ENCODE measurements at places on chromosomes 11 and 22.

DNA sequence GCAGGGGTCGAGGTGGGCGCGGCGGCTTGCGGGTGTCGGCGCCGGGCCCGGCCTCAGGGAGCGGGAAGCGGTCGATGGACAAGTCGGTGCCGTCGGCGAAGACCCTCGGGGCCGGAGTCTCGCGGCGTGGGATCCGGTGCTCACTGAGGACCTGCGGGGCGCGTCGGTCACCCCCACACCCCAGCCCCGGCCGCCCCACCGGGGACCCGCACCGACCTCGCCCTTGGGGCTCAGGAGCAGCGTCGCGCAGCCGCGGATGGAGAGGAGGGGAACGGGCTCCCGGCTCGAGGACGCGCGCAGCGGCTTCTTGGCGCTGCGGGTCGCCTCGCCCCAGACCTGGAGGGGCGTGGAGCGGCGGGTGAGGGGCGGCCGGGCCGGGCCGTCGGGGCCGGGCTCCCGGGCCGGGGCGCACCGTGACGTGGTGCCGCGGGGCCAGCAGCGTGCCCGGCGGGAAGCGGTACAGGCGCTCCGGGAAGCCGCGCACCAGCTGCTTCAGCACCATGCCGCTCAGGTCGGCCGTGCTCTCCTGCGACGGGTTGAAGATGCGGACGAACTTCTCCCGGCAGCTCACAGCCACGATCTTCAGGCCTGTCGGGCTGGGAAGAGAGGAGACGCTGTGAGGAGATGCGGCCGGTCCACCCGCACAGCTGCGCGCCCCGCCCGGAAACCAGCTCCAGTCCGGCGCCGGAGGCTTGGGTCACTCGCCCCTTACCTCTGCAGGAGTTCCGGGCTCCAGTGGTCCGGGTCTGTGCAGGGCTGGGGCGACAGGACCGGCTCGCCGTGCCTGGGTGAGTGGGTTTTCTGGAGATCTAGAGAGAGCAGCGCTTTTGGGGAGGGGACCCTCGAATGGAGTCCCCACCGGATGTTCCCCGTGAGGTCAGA, 4.5 kb downstream of the LMNTD2 start:
- no peak for DNase-seq

DNA sequence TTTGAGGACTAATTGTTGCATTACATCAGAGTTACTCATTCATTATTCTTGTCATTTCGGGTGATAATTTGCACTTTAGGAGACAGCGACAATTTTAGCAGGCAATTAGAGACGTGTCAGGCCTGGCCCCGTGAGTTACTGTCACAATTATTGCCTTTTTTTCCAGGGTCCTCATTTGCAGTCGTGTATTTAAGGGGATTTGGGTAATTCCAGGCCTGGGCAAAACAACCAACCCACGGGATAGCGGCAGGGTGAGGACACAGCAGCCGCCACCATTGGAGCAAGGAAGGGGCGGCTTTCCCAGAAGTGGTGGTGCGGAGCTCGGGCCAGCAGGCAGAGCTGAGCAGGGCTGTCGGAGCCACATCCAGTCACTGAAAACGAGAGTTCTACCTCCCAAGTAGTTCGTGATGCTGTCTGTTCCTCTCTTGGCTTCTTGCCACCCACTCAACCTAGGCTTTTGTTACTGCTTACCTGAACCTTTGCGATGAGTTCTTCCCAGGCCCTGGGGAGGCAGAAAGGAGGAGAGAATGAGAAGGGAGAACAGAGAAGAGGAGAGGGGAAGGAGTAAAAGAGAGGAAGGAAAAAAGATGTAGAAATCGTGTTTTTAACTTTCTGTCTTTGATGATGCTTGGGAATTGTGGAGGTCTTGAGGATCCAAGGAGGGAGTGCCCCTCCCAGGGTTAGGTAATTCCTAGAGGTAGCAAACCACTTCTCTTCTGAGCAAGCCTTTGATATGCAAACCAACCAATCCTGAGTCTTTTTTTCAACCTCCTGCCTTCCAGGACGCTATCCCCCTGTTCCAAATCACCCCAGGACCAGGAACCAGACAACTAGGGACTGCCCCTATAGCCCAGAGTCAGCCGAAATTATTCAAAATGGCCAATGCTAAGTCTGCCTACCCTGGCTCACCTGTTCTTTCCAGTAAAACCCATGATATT, 236.1 kb downstream of the MIAT start:
- no peak for DNase-seq

- DNase-seq, result no peak
Measured at GRCh38 chr22:45270095-45271020, 14.4 kb upstream of the UPK3A start.

- no peak for DNase-seq
Measured at GRCh38 chr11:77146261-77147035, 18.4 kb downstream of the MYO7A start.

DNA sequence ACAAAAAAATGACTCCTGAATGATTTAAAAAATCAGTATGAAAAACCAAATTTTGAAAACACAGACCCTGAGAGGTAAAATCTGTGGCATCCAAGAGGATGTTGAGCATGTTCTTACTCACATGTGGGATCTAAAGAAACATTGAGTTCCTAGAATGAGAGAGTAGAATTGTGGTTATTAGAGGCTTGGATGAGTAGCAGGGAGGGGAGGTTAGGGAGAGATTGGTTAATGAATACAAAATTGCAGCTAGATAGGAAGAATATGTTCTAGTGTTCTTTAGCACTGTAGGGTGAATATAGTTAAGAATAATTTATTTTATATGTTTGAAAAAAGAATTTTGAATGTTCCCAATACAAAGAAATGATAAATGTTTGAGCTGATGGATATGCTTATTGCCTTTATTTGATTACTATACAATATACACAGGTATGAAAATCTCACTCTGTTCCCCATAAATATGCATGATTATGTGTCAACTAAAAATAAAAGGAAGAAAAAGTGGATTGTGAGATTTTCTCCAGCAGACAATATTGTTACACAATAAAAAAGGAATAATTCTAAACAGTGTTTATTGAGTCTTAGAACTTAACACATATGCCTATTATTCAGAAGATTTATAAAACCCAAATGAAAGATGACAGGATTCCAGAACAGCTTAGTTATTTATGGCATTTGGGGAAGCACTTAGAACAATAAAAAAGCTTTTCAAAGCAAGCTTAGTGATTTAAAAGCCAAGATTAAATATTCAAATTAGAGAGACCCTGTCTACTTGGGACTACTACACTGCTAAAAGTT, 28.7 kb downstream of the MS4A2 start:
- DNase-seq, result no peak

DNA sequence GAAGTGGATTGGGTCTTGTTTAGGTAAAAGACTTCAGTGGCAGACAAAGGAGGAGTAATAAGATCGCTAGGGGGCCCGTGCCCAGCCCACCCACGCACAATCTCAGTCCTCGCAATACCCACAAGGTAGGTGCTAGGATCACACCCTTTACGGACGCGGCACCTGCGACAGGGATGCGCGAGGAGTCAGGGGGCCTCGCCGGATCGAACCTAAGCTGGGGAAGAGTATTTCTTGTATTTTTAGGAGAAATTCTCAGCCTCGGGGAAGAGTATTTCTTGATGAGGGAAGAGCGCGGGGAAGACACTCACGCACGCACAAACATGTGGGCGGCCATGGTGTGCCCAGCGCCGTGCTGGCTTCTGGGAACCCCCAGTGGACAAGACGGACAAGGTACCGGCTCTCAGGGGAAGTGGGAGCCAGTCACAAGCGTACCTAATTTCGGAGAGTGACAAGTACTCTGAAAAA, 745 bp upstream of the FAM118A start:
- no peak for DNase-seq

DNA sequence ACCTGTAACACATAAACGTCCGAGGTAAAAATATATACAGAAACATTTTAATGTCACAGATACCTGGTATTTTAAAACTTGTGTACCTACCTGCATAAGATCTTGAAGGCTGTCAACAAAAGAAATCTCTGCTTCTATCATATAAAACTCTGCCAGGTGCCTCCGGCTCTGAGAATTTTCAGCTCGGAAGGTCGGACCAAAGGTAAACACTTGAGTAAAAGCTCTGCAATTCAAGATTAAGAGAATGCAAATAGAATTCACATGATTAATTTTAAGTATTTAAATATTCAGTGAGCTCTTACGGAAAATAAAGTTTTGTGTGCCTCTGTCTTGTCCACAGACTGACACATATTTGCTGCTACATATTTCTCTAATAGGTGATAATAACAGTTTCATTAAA, 75.4 kb upstream of the GAB2 start:
- no peak for DNase-seq

GRCh38 chr22:39873965-39874364, 19.6 kb downstream of the ENTHD1 start:
- no peak for DNase-seq

Data from CD4-positive, alpha-beta T cell treated with Interleukin-1 beta for 1 hour (primary cell).